A375 (cell line): ENCODE measurements at places on chromosomes 1 and 21. TPM values are rescaled to one million over a fixed set of nuclear protein-coding genes. Genes with fewer than 3 reads are reported as not detected.

SRP9 gene
- total RNA-seq, result 140 and 148 TPM in 2 replicates

TEDDM1 gene
- not detected in 2 replicates for total RNA-seq

UBL4B gene
- 0.61 TPM in 1 of 2 replicates, not detected in the other for total RNA-seq

USH2A gene
- total RNA-seq, result under 0.01 and 0.03 TPM in 2 replicates

CAPN8 gene
- total RNA-seq, result not detected in 2 replicates

THEMIS2 gene
- total RNA-seq, result 3.4 and 6.0 TPM in 2 replicates

SLAMF1 gene
- total RNA-seq, result not detected in 2 replicates

S100B gene
- total RNA-seq, result 62.9 and 82.2 TPM in 2 replicates

ANKRD65 gene
- not detected in 2 replicates for total RNA-seq

HES5 gene
- not detected in 2 replicates for total RNA-seq

NBPF1 gene
- 14.9 and 15.4 TPM in 2 replicates for total RNA-seq

SPRR2B gene
- total RNA-seq, result not detected in 2 replicates

SLC25A33 gene
- total RNA-seq, result 8.9 and 10.9 TPM in 2 replicates

C1orf87 gene
- not detected in 2 replicates for total RNA-seq

PAPPA2 gene
- total RNA-seq, result 0.24 and 0.26 TPM in 2 replicates

SHE gene
- total RNA-seq, result 0.08 and 0.11 TPM in 2 replicates

EDEM3 gene
- total RNA-seq, result 48.0 and 54.0 TPM in 2 replicates

CYP4Z1 gene
- total RNA-seq, result not detected in 2 replicates

NGF gene
- total RNA-seq, result not detected in 2 replicates

TMEM240 gene
- total RNA-seq, result 0.27 TPM in 1 of 2 replicates, not detected in the other

FCGR3B gene
- not detected in 2 replicates for total RNA-seq

SPRR3 gene
- total RNA-seq, result not detected in 2 replicates

SLC50A1 gene
- 68.9 and 72.0 TPM in 2 replicates for total RNA-seq

PRAMEF4 gene
- 0.11 TPM in 1 of 2 replicates, not detected in the other for total RNA-seq

KRTAP19-2 gene
- not detected in 2 replicates for total RNA-seq

ZNF593OS gene
- 0.41 TPM in 1 of 2 replicates, not detected in the other for total RNA-seq

CD1B gene
- total RNA-seq, result not detected in 2 replicates
